ENCODE measurements at places on chromosomes 16 and 17.

DNA sequence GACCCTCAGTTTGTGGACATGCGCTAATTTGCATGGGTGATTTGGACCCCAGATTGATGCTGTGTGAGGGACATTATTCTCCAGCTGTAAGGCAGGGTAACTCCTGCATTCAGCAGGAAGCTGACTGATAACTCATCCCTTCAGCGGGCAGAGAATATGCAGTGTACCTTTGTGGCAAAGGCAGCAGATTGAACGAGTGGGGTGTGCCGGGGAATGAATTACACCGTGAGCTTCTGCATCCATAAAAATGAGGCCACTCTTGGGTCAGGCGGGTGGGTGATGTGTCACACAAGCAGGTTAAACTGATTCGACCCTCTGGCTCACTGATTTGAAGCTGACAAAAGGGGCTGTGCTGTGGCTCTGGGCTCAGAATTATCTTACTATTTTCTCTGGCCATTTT is 128.9 kb upstream of the PMFBP1 start:
- no peak for DNase-seq

DNA sequence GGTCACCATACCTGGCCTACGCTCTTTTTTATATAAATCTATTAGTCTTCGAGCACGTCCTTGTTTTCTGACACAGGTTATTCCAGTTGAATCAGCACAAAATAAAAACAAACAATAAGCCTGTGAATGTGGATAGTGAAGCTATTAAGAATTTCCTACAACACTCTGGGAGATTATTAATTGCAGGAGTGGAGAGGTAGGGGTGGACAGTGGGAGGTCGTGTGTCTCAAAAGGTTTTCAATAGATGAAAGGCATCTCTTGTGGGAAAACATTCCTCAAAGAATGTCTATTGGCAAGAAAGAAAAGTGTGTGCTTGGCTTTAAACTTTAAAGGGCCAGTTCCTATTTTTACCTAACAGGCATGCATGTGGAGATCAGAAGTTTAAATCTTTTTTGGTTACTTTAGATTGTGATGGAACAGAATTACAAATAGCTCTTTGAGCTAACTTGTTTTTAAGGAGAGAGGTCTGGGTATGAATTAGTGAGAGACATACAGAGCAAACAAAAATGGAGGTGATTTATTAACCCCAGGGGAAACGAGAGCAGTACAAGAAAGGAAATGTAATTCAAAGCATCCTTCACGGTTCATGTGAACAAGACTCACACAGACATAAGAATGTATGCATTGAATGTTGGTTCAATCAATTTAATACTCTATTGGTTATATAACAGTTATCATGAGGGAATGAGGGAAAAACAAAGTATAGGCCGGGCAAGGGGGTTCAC is 9.0 kb downstream of the SMYD4 start:
- no peak for DNase-seq

DNA sequence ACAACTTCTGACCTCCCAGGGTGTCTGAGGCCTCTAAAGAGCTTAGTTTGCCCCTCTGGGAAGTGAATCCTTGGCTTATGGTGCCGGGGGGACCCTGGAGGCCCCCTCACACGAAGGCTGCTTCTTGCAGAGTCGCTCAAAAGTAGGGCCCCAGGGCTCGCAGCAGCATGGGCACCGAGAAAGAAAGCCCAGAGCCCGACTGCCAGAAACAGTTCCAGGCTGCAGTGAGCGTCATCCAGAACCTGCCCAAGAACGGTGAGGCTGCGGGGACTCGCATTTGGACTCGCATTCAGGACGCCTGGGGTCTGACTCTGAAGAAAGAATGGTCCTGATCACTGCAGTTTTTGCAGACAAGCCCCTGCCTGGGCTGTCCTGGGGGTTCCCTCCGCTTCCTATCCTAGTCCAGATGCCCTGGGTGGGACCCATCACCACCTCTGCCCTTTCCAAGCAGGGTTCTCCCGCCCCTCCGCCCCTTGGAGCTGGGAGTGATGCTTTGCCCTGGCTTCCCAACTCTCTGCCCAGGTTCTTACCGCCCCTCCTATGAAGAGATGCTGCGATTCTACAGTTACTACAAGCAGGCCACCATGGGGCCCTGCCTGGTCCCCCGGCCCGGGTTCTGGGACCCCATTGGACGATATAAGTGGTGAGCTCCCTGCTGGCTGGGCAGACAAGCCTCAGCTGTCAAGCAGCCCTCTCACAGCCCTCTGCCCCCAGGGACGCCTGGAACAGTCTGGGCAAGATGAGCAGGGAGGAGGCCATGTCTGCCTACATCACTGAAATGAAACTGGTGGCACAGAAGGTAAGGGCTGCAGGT is 698 bp downstream of the ACBD4 start:
- DNase-seq = no peak

DNA sequence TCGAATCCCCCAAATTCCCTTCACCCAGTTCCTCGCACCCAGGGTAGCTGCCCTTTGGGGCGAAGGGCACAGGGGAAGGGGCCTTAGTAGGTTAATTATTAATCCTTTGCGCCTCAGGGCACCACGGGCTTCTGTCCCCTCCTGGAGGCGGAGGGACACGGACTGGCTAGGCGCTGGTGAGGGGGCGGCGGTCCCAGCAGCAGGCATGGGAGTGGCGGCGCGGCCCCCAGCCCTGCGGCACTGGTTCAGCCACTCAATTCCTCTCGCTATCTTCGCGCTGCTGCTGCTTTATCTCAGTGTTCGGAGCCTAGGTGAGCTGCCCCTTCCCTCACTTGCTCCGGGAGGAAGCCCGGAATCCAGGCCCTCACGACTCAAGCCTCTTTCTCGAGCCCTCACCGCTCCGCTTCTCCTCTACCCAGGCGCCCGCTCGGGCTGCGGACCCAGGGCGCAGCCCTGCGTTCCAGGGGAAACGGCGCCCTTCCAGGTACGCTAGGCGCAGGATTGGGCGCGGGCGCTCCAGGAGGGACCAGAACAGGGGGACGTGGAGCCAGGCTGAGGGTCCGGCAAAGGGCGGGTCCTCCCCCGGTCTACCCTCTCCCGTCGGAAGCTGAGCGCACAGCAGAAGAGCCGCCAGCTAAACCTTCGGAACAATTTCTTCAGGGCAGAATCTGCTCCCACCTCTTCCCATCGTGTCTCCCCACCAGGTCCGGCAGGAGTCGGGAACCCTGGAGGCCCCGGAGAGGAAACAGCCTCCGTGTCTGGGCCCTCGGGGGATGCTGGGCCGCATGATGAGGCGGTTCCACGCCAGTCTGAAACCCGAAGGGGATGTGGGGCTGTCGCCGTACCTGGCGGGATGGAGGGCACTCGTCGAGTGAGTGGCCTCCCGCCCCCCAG is at the start of gene GLTPD2:
Gene GLTPD2, plus strand, starts transcription at position 158 of the 894 bp plus-strand sequence. Its CDS starts 48 bp downstream, at position 206.
- no peak for DNase-seq

DNA sequence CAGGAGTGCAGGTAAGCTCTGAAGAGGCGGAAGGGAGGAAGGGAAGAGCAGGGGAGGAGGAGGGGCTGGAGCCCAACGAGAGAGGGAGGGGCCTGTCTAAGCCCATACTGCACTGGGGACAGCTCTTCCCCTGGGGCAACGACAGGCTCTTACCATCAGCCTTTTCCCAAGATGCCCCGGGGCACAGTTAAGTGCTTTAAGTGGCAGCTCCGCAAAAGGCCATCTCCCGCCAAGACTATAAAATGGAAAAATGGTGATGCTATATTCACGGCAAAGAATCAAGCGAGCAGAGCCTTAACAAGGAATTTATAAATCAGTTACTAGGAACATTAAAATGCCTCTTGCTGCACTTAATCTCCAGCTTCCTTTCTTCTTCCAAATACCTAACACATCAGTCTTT is 110.2 kb upstream of the NLRP1 start:
- no peak for DNase-seq

DNA sequence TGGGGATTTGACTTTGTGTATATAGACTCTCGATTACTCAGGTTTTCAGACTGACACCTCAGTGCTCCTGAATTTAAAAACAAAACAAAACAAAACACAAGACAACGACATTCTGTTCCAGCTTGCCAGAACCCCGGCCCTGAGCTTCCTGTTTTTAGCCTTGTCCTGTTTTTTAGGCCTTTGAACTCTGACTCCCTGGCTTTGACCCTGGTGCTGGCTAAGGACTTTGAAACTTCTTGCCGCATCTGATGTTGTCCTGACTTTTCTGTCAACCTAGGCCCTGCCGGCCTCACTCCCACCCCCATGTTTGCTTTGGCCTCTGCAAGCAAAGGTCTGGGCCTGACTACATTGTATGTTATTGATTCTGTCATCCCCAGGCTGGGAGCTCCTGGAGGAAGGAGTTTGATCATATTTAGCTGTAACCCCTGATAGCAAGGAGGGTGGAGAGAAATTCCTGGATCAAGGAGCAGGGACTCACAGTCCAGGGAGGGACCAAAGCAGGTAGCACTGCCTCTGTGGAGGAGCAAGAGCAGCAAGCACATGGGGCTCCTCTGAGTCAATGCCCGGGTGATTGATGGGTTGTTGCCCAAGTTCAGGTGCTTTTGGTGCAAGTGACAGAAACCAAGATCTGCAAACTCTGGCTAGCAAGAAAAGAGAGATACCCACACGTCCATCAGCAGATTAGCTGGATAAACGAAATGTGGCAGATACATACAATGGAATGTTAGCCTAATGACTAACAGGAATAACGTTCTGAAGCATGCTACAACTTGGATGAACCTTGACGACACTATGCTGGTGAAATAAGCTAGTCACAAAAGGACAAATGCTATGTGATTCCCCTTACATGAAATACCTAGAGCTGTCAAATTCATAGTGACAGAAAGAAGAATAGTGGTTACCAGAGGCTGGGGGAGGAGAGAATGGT is 7.7 kb downstream of the CCL16 start:
- DNase-seq = no peak

- DNase-seq = no peak
These were observed 3.1 kb downstream of the SCNN1G start for GRCh38 chr16:23185656-23186055.

GRCh38 chr17:5883775-5884665 is 186.2 kb upstream of the WSCD1 start:
- DNase-seq = no peak

- no peak for DNase-seq
These were observed 141.3 kb downstream of the CYB561 start for GRCh38 chr17:63304704-63305261.

DNA sequence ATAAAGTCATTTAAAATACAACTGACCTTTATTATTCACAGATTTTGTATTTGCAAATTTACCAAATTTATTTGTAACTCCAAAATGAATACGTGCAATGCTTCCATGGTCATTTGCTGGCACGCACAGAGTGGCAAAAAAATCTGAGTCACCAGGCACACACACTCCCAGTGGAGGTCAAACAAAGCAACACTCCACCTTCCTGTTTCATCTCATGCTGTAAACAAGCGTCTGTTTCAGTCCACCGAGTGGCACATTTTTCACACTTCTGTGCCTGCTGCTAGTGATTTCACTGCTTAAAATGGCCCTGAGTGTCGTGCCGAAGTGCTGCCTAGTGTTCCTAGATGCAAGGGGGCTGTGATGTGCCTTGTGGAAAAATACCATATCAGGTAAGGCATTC is 17.8 kb upstream of the ITGAE start:
- DNase-seq = no peak

DNA sequence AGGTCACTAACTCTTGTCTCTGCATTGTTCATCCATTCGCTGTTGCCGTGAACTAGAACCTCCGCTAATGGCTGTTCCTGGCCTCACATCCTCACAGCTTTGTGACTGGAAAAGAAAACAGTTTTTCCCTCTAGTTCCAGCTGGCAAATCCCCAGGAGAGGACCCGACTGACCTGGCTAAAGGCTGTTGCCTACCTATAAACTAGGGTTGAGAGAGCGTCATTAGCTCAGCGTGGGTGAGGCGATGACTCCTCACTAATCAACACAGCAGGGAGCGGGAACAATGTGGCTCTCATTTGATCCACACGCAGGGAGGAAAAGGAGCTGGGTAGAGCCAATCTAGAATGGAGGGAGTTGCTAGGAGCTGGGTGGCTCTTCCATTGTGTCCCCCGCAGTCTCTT is 282.1 kb upstream of the IRX5 start:
- DNase-seq = no peak

DNA sequence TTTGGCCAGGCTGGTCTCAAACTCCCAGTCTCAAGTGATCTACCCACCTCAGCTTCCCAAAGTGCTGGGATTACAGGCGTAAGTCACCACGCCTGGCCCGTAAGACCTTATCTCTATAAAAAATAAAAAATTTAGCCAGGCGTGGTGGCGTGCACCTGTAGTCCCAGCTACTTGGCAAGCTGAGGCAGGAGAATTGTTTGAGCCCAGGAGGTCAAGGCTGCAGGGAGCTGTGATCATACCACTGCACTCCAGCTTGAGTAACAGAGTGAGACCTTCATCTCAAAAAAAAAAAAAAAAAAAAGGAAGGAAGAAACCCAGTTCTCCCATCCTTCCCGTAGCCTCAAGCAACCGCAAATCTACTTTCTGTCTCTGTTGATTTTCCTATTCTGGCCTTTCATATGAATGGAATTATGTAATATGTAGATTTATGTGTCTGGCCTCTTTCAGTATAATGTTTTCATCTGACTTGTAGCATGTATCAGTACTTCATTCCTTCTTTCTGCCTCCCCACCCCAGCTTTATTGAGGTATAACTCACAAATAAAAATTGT is 11.2 kb downstream of the CASC3 start:
- no peak for DNase-seq

GRCh38 chr17:2730764-2731353 is 18.6 kb downstream of the CCDC92B start:
- DNase-seq = no peak

- no peak for DNase-seq
These were observed 22.5 kb downstream of the GSE1 start for GRCh38 chr16:85635545-85636140.

GRCh38 chr17:50134206-50135110 is 4.5 kb upstream of the SAMD14 start:
- DNase-seq = no peak

DNA sequence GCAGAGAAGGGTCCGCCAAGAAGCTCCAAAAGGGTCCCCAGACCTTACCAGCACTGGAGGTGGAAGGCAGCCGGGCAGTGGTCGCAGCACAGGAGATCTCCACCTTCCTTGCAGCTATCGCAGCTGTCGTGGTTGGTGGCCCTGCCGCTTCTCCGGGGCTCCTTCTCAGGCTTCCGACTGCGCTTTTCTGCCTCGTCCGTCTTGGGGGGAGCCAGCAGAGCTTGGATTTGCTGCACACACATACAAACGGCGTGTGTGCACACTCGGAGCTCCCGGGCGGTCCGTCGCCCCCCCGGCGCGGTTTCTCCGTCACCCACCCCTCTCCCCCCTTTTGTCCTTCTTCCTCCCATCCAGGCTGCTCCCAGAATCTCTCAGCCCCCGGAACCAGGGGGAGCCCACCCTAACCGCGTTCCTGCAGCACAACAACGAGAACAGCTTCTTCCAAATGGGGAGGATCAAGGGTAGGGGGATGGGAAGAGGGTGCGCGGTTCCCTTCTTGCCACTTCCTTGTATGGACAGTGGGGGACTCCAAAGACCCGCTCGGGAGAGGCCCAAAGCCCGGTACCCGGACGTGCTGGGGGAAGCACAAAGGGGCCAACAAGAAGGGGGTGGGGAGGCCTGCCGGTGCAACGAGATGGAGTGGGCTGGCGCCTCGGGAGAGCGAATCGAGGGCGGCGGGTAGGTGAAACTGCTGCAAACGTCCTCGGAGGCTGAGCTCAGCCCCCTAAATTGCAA is 1.1 kb downstream of the PHF12 start:
- DNase-seq = peak; percentile 52

- DNase-seq = no peak
These were observed 2.6 kb downstream of the ATP2C2 start for GRCh38 chr16:84370723-84371552.

GRCh38 chr17:49111934-49112333 is 20.6 kb upstream of the B4GALNT2 start:
- DNase-seq = no peak
